Activated CD4-positive, alpha-beta T cell treated with anti-CD3 and anti-CD28 coated beads, Interleukin-2, amount 10 ng/mL, durations not matched to agents 24 days and 14 days (primary cell): ENCODE measurements at places on chromosomes 4 and X. TPM values are rescaled to one million over a fixed set of nuclear protein-coding genes. Genes with fewer than 3 reads are reported as not detected.

- H3K4me1 ChIP-seq, result peaks cover 4% of the 10 kb centered on the region
- H3K36me3 ChIP-seq, result peaks cover 44% of the 10 kb centered on the region
- H3K27me3 ChIP-seq, result no peaks in the 10 kb centered on the region
- no peak for DNase-seq
- no peak overlapping the region for H3K27ac ChIP-seq
Observed at GRCh38 chr4:768995-769394, 56.9 kb downstream of the CPLX1 start.

- no peak overlapping the region for H3K27ac ChIP-seq
- peaks cover 7% of the 10 kb centered on the region for H3K36me3 ChIP-seq
Observed at GRCh38 chrX:46653482-46653881, 79.9 kb downstream of the CHST7 start.

GRCh38 chr4:108890484-108890881, 127.6 kb upstream of the ETNPPL start:
- no peaks in the 10 kb centered on the region for H3K4me1 ChIP-seq
- H3K27me3 ChIP-seq, result no peaks in the 10 kb centered on the region
- no peaks in the 10 kb centered on the region for H3K36me3 ChIP-seq
- no peak for DNase-seq
- no peak overlapping the region for H3K27ac ChIP-seq

DNA sequence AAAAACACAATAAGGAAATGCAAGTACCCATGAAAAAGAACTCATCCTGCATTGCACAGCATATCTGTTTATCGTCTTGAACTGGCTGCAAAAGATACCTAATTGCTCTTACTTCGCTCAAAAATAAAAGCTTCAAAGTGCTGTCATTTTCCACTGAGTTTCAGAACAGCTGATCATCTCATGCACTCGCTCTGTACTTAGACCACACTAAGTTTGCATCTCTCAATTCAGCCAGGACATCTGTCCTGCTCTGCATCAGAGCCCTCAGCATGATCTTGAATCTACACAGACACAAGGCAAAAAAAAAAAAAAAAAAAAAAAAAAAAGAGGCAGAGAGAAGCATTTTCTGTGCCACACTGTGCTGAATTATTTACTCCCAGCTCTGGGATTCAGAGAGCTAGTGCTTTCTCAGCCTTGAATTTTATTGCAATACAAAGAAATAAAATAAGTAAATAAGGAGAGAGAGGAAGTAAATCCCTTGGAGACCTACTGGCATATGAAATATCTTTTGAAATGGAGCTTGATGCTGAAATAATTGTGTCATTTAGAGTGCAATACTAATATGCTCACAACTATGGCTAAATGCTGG, 81.3 kb downstream of the PPP1R2C start:
- no peak overlapping the region for H3K4me3 ChIP-seq
- H3K27me3 ChIP-seq, result no peaks in the 10 kb centered on the region
- H3K36me3 ChIP-seq, result no peaks in the 10 kb centered on the region
- DNase-seq, result no peak
- H3K27ac ChIP-seq, result no peak overlapping the region

- H3K4me1 ChIP-seq, result peaks cover 54% of the 10 kb centered on the region
- peak overlapping the region; percentile 100 for H3K27ac ChIP-seq
- DNase-seq, result peak; percentile 82
- peaks cover 2% of the 10 kb centered on the region for H3K27me3 ChIP-seq
Observed at GRCh38 chr4:25859429-25860148, 3.2 kb downstream of the SEL1L3 start.

- H3K4me3 ChIP-seq, result no peak overlapping the region
- no peaks in the 10 kb centered on the region for H3K27me3 ChIP-seq
- H3K27ac ChIP-seq, result no peak overlapping the region
- H3K36me3 ChIP-seq, result no peaks in the 10 kb centered on the region
Observed at GRCh38 chr4:151993521-151993920, 232.7 kb upstream of the GATB start.

DNA sequence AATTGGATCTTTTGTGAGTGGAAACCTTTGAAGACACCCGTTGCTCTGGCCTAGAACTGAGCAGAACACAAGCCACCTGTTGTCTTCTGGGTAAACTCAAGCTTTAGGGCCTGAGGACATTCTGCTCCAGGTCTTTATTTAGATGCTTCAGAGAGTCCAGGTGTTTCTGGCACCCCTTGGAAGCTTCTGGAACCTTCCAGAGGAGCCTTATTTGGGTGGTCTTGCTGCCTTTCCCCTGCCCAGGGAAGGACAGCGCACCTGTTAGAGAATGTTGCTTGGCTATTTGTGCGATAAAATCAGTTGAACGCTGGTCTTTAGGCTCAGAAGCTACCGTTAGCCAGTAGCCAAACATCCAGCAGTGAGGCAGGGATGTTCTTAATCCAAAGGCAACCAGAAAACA, 3.0 kb downstream of the ZNF275 start:
- peaks cover 51% of the 10 kb centered on the region for H3K36me3 ChIP-seq
- H3K4me1 ChIP-seq, result peaks cover 57% of the 10 kb centered on the region
- peak overlapping the region; percentile 74 for H3K4me3 ChIP-seq
- H3K27me3 ChIP-seq, result peaks cover 3% of the 10 kb centered on the region

GRCh38 chrX:150036181-150036580, 97.9 kb upstream of the EOLA2 start:
- no peak for DNase-seq
- peaks cover 18% of the 10 kb centered on the region for H3K27me3 ChIP-seq
- no peak overlapping the region for H3K4me3 ChIP-seq
- H3K4me1 ChIP-seq, result no peaks in the 10 kb centered on the region
- no peaks in the 10 kb centered on the region for H3K36me3 ChIP-seq

DNA sequence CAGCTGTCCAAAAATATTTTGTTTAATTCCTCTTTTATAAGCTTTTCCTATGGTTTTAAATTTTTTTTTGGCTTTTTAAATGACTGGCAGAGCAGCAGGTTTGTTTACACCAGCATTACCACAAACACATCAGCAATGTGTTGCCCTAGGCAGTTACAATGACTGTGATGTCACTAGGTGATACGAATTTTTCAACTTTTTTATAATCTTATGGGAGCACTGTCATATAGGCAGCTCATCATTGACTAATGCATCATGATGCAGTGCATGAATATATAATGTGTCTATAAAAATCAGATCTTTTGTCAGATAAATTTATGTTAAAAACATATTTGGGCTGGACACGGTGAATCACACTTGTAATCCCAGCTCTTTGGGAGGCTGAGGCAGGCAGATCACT, 231.6 kb upstream of the SLIT2 start:
- no peak for DNase-seq
- no peaks in the 10 kb centered on the region for H3K27me3 ChIP-seq
- no peaks in the 10 kb centered on the region for H3K36me3 ChIP-seq
- no peak overlapping the region for H3K27ac ChIP-seq

- H3K4me1 ChIP-seq, result no peaks in the 10 kb centered on the region
- no peak overlapping the region for H3K27ac ChIP-seq
- H3K27me3 ChIP-seq, result no peaks in the 10 kb centered on the region
- H3K4me3 ChIP-seq, result no peak overlapping the region
- H3K36me3 ChIP-seq, result no peaks in the 10 kb centered on the region
Observed at GRCh38 chr4:176638992-176639391, 153.7 kb downstream of the VEGFC start.

The AKAP14 gene
- not detected in 2 replicates for total RNA-seq

DNA sequence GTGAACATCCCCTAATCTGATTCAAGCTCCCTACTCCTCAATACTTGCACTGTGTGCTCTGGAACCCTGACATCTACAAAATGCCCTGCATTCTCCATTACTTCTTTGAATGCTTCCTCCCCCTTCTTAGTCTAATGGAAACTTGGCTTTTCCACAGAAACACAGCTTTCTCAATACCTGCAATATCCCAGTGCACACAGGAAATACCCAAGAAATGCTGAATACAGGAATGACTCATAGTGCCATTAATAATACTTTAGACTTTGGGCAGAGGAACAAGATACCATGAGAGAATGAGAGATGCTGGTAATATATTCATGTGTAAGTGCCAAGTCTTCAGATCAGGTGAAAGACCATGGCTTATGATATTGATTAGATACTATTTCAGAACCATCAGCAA, 5.6 kb downstream of the QRFPR start:
- H3K4me1 ChIP-seq, result peaks cover 4% of the 10 kb centered on the region
- no peak overlapping the region for H3K27ac ChIP-seq
- H3K36me3 ChIP-seq, result no peaks in the 10 kb centered on the region
- H3K27me3 ChIP-seq, result peaks cover 40% of the 10 kb centered on the region
- no peak for DNase-seq

The RHOXF2B gene
- total RNA-seq, result not detected in 2 replicates

The TMEM184C gene
- 18.3 and 19.7 TPM in 2 replicates for total RNA-seq

GRCh38 chrX:20427173-20427770, 160.6 kb upstream of the RPS6KA3 start:
- no peaks in the 10 kb centered on the region for H3K27me3 ChIP-seq
- no peak for DNase-seq
- H3K27ac ChIP-seq, result no peak overlapping the region
- no peak overlapping the region for H3K4me3 ChIP-seq
- no peaks in the 10 kb centered on the region for H3K36me3 ChIP-seq
- H3K4me1 ChIP-seq, result peaks cover 4% of the 10 kb centered on the region

GRCh38 chr4:2924286-2924685, 38.9 kb downstream of the NOP14 start:
- no peaks in the 10 kb centered on the region for H3K27me3 ChIP-seq
- no peak for DNase-seq
- H3K4me3 ChIP-seq, result no peak overlapping the region
- peaks cover 60% of the 10 kb centered on the region for H3K36me3 ChIP-seq

The ZCCHC18 gene
- total RNA-seq, result 0.35 and 0.69 TPM in 2 replicates

- no peak overlapping the region for H3K27ac ChIP-seq
- DNase-seq, result no peak
- H3K4me3 ChIP-seq, result no peak overlapping the region
- no peaks in the 10 kb centered on the region for H3K27me3 ChIP-seq
Observed at GRCh38 chr4:127049526-127049925, 583.2 kb upstream of the INTU start.

- no peaks in the 10 kb centered on the region for H3K4me1 ChIP-seq
- H3K4me3 ChIP-seq, result no peak overlapping the region
- DNase-seq, result no peak
- peaks cover 4% of the 10 kb centered on the region for H3K36me3 ChIP-seq
Observed at GRCh38 chr4:148081745-148082144, 349.9 kb downstream of the ARHGAP10 start.

DNA sequence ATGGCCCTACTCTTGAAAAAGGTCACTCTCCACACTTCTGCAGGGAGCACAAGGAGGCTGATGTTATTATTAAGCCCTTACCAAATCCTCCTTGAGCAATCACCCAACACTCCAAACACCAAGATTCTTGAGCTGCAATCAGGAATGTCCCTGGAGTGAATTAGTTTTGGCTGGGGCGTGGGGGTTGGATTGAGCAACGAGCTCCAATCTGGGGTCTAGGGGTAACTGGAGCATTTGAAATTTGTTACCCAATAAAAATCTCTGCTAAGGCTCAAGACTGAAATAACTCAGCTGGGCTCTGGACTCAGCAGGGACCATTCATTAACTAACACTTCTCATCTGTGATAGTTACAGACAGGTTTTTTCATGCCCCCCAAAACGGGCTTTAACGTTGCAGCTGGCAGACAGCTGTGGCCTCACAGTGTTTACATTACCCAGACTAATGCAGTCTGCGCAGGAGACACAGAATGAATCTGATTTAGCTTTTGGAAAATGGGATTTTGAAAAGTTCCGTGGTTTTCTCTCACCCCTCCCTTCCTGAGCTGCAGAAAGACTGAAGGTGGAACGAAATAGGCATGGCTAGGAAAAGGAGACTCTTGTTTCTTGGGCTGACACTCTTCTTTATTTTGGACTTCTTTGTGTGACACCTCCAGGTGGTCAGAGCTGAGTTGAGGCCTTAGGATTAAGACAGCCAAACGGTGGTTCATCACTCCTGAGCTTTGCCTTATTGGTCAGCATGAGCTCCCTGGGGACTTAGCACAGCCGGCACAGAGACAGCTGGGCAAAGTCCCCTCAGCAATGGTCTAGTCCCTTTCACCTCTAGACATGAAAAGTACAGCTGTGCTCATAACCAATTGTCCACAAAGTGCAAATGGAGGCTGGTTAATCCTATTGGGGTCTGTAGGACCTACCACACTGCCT, 26.6 kb downstream of the PLAC1 start:
- H3K27ac ChIP-seq, result no peak overlapping the region
- peaks cover 1% of the 10 kb centered on the region for H3K27me3 ChIP-seq
- peaks cover 4% of the 10 kb centered on the region for H3K4me1 ChIP-seq
- no peak for DNase-seq

DNA sequence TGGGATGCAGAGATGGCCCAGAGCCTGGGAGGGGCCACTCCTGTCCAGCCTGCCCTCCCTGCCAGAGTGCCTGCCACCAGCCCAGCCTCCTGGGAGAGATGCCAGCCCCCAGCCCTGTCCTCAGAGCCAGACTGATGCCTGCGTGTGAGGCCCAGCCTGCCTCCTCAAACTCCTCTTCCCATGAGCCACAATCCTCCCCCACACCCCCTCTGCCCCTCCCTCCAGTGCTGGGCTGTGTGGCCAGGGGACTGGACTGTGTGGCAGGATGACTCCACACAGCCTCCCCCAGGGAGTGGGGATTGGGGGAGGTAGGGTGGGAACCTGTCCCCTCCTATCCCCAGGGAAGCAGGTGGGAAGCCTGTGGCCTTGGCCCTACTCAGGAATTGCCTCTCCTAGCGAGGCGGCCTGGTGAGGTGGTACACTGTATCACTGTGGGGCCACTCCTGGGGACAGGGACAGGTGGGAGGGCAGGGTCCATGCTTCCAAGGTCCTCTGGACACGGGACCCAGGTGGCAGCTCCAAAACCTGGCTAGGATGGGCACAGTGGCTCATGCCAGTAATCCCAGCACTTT, 4.3 kb upstream of the SH3BP2 start:
- no peak for DNase-seq
- H3K4me3 ChIP-seq, result no peak overlapping the region
- H3K27ac ChIP-seq, result peak overlapping the region; percentile 93
- H3K36me3 ChIP-seq, result peaks cover 3% of the 10 kb centered on the region
- H3K27me3 ChIP-seq, result peaks cover 4% of the 10 kb centered on the region
- peaks cover 33% of the 10 kb centered on the region for H3K4me1 ChIP-seq

The PPP2R2C gene
- not detected in 2 replicates for total RNA-seq

DNA sequence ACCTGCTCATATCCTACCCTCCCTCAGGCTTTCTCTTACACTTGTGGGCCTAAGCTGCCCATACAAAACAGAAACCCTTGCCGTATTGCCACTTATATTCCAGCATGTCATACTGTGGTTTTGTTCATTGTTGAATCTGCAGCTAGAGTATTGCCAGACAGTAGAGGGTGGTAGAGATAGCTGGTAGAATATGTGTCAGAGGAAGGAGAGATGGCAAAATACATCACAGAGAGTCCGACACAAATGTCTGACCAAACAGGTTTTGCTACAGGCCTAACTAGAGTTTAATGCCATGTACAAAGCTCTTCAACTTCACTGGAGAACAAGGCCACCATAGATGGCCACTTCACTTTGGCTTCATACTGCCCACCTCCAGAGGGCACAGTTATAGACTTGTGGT, 160.1 kb downstream of the EFHC2 start:
- H3K4me3 ChIP-seq, result no peak overlapping the region
- no peak for DNase-seq
- no peak overlapping the region for H3K27ac ChIP-seq
- H3K4me1 ChIP-seq, result no peaks in the 10 kb centered on the region

DNA sequence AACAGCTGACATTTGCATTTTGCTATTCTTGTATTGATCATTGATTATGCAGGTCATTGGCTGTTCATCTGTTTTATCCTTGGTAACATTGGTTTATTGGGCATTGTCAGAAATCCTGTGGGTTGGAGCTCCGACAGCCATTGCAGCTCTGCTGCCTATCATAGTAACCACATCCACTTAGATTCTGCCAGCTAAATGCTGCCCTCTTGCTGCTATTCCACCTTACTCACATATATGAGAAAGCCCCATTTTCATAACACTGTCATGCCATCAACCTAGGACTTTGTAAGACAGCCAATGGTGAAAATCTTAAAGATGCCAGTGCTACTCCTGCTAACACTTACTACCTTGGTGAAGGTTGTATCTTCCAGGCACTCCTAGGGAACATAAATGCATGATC, 187.3 kb upstream of the CXCL13 start:
- H3K4me3 ChIP-seq, result no peak overlapping the region
- H3K27me3 ChIP-seq, result peaks cover 25% of the 10 kb centered on the region
- H3K36me3 ChIP-seq, result no peaks in the 10 kb centered on the region
- peak; percentile 61 for DNase-seq
- no peak overlapping the region for H3K27ac ChIP-seq
- no peaks in the 10 kb centered on the region for H3K4me1 ChIP-seq
